Fibroblast of the aortic adventitia (primary cell): ENCODE measurements at places on chromosomes 3 and 15. TPM values are rescaled to one million over a fixed set of nuclear protein-coding genes. Genes with fewer than 3 reads are reported as not detected.

The PLA2G4B gene
- total RNA-seq: 0.49 and 0.54 TPM in 2 replicates

The ISL2 gene
- 0.45 TPM in 1 of 2 replicates, not detected in the other for total RNA-seq

The ACTRT3 gene
- 3.8 and 4.3 TPM in 2 replicates for total RNA-seq

The CPEB1 gene
- 25.5 and 40.9 TPM in 2 replicates for total RNA-seq

The NR1I2 gene
- total RNA-seq: 0.27 TPM in 1 of 2 replicates, not detected in the other

The CIDEC gene
- not detected in 2 replicates for total RNA-seq

The GOLGA8H gene
- 0.63 TPM in 1 of 2 replicates, not detected in the other for total RNA-seq

The ITIH4 gene
- 0.36 TPM in 1 of 2 replicates, not detected in the other for total RNA-seq

The QRICH1 gene
- 33.8 and 75.3 TPM in 2 replicates for total RNA-seq

The SRGAP3 gene
- total RNA-seq: 4.6 and 6.1 TPM in 2 replicates

The CKMT1B gene
- total RNA-seq: not detected in 2 replicates

The TTLL13 gene
- total RNA-seq: 0.09 TPM in 1 of 2 replicates, not detected in the other

The CNTN3 gene
- 0.74 and 2.4 TPM in 2 replicates for total RNA-seq

The AADACL2 gene
- total RNA-seq: 0.90 TPM in 1 of 2 replicates, not detected in the other

The FANCD2OS gene
- total RNA-seq: not detected in 2 replicates

The COL7A1 gene
- 8.6 and 10.2 TPM in 2 replicates for total RNA-seq

The RBP2 gene
- not detected in 2 replicates for total RNA-seq

The EPHB3 gene
- 2.5 and 4.7 TPM in 2 replicates for total RNA-seq

The ZCWPW2 gene
- 1.2 and 1.7 TPM in 2 replicates for total RNA-seq

The SLC35G2 gene
- 14.0 and 14.7 TPM in 2 replicates for total RNA-seq

The ARPC4 gene
- total RNA-seq: 78.4 and 198 TPM in 2 replicates

The SCN11A gene
- under 0.01 and 0.25 TPM in 2 replicates for total RNA-seq

The PLIN1 gene
- total RNA-seq: 0.27 and 0.41 TPM in 2 replicates

The PLCB2 gene
- 0.27 TPM in 1 of 2 replicates, not detected in the other for total RNA-seq

The CAMK2N2 gene
- 0.09 and 0.41 TPM in 2 replicates for total RNA-seq

The ECE2 gene
- not detected in 2 replicates for total RNA-seq

The C3orf49 gene
- not detected in 2 replicates for total RNA-seq

The AQP9 gene
- 0.09 and 1.1 TPM in 2 replicates for total RNA-seq

The ZNF639 gene
- total RNA-seq: 39.9 and 55.8 TPM in 2 replicates

The ISLR gene
- 163 and 243 TPM in 2 replicates for total RNA-seq

The KIF23 gene
- 4.0 and 48.6 TPM in 2 replicates for total RNA-seq

The RCCD1 gene
- 10.1 and 22.7 TPM in 2 replicates for total RNA-seq

The HES1 gene
- 0.81 and 3.4 TPM in 2 replicates for total RNA-seq

The MAPK6 gene
- 32.3 and 74.9 TPM in 2 replicates for total RNA-seq

The CCDC9B gene
- total RNA-seq: 6.7 and 16.2 TPM in 2 replicates

The FGF12 gene
- total RNA-seq: 0.08 and 0.36 TPM in 2 replicates

The TRIM42 gene
- not detected in 2 replicates for total RNA-seq

The MCF2L2 gene
- 0.09 TPM in 1 of 2 replicates, not detected in the other for total RNA-seq

The SUCNR1 gene
- total RNA-seq: 0.25 and 4.5 TPM in 2 replicates

The LRRC31 gene
- not detected in 2 replicates for total RNA-seq

The THRB gene
- total RNA-seq: 4.7 and 8.7 TPM in 2 replicates

The SYNPR gene
- total RNA-seq: not detected in 2 replicates

The AGBL1 gene
- not detected in 2 replicates for total RNA-seq

The MESP2 gene
- 1.3 and 2.9 TPM in 2 replicates for total RNA-seq

The RAD54L2 gene
- total RNA-seq: 19.2 and 20.2 TPM in 2 replicates

The CLDN16 gene
- total RNA-seq: 0.09 TPM in 1 of 2 replicates, not detected in the other

The CP gene
- total RNA-seq: 1.2 TPM in 1 of 2 replicates, not detected in the other

The LCTL gene
- 0.09 TPM in 1 of 2 replicates, not detected in the other for total RNA-seq

The FOXB1 gene
- total RNA-seq: not detected in 2 replicates

The RTP4 gene
- 2.8 and 2.9 TPM in 2 replicates for total RNA-seq

The SST gene
- total RNA-seq: not detected in 2 replicates

The CFAP91 gene
- 0.81 and 0.98 TPM in 2 replicates for total RNA-seq

The LTK gene
- under 0.01 TPM in 1 of 2 replicates, not detected in the other for total RNA-seq

The RASGRF1 gene
- not detected in 2 replicates for total RNA-seq

The ROPN1 gene
- total RNA-seq: not detected in 2 replicates
